ENCODE measurements at places on chromosomes 1 and 21.

- DNase-seq: no peak
Measured at GRCh38 chr1:228268881-228269265, 61.0 kb downstream of the OBSCN start.

GRCh38 chr1:34868230-34869049, 8.9 kb upstream of the SMIM12 start:
- no peak for DNase-seq

GRCh38 chr1:59263111-59263510, 33.8 kb upstream of the FGGY start:
- DNase-seq: no peak

DNA sequence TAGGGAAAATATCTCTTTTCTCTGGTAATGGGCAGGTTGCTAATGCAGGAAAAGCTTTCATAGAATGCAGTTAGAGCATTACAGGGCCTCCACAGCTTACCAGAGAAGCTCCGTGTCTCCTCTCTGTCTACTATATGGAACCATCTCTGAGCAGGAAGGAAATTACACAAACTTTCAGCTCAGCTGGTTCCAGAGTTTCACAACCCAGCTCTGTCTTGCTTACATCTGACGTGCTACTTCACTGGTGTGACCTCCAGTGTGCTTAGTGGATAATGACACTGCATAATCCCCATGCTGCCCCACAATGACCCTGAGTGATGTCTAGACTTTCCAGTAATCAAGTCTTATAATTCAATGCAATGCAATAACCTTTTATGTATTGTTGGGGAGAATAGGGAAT, 4.3 kb upstream of the FGGY start:
- DNase-seq: no peak

- DNase-seq: no peak
Measured at GRCh38 chr1:181061487-181061886, 27.0 kb upstream of the IER5 start.

- DNase-seq: no peak
Measured at GRCh38 chr1:238647877-238648276, 738.5 kb upstream of the CHRM3 start.

- no peak for DNase-seq
Measured at GRCh38 chr1:80656641-80657040, 1144.1 kb upstream of the ADGRL2 start.

DNA sequence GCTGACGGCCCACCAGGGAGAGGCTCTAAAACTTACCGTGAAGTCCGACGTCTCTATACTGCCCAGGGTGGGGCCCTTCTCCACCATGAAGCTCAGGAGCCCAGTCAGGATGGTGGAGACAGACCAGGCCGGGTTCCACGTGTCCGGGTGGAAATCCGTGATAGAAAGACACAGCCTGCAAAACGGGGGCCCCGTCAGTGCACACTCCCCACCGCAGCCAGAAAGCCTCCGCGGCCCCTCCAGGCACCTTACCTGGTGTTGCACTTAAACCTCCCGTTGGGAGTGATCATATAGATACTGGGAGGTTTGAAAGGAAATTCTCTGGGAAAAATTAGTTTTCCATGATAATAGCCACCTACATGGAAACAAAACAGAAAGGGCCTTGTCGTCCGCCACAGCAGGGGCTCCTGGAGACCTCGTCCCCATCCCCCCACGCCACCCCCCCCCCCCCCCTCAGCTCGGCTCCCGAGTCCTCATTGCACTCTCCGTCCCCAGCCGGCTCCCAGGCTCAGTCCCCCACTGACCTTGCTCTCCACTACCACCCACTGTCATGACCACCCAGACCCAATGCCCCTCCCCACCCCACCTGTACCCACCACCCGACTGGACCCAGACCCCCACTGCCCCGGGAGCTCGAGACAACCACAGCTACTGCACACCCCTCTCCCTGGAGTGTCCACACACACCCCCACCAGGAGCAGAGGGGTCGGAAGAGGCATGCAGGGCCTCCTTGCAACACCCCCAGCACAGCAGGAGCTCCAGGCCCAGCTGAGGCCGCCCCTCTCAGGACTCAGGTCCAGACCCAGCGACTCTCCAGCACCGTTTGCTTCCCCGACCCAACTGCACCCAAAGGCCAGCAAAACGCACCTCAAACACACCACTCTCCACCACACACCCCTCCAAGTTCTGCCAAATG, 10.7 kb upstream of the C1QTNF12 start:
- DNase-seq: no peak

GRCh38 chr1:35298464-35298863, 30.0 kb downstream of the ZMYM4 start:
- no peak for DNase-seq

DNA sequence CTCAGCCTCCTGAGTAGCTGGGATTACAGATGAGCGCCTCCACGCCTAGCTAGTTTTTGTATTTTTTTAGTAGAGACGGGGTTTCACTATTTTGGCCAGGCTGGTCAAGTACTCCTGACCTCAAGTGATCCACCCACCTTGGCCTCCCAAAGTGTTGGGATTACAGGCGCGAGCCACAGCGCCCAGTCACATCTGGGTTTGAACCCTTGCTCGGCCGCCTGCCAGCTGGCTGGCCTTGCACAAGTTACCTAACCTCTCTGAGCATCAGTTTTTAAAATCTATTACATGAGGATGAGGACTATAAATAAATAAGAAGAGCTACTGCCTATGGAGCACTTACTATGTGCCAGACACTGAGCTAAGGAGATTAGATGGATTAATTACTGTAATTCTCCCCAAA, 17.7 kb upstream of the PADI2 start:
- no peak for DNase-seq

DNA sequence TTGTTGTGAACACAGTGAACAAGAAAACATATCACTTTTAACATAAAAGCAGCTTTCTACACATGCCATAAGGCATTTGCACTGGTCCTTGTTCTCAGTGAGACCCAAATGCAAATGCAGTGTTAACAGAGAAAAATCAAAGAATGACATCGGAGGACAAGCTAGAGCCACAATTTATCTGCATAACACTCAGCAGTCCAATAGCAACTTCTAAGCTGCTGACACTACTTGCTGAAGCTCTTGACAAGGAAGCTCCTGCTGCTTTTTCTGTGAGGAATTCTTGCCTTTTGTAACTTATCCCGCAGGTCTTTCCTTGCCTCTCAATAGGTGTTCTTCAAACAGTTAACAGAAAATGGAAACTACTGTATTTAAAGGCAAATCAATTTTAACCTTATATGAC, 34.7 kb downstream of the USH2A start:
- no peak for DNase-seq

GRCh38 chr1:6521536-6521935, 30.1 kb upstream of the PLEKHG5 start:
- no peak for DNase-seq

DNA sequence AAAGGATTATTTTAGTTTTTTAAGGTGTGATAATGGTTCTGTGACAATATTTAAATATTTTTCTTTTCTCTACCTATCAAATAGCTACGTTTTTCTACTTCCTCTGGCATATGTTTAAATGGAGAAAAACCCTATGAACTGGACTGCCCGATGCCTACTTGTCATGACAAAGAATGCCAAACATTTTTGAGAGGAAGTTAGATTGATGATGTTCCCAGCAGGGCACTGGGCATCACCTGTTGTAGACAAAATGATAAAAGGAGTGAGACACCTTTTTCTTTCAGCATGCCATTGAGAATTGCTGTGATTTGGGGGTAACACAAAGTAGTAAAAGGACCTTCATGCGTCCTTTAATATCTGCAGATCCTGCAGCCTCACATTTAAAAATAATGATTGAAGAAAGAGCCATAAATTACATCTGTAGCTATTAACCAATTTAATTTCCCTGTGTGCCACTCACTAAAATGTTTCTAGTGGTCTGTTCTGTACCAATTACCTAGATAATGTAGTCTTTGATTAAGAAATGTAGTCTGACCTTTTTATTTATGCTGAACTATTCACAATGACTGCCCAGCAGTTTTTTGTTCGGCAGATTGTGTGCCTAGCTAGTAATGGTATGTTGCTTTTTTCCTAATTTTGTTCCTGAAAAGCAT, 47.6 kb downstream of the RPL5 start:
- DNase-seq: no peak

GRCh38 chr1:8161546-8162105, 135.5 kb upstream of the ERRFI1 start:
- DNase-seq: no peak

GRCh38 chr21:19522381-19522780, 1118.8 kb upstream of the TMPRSS15 start:
- DNase-seq: no peak

DNA sequence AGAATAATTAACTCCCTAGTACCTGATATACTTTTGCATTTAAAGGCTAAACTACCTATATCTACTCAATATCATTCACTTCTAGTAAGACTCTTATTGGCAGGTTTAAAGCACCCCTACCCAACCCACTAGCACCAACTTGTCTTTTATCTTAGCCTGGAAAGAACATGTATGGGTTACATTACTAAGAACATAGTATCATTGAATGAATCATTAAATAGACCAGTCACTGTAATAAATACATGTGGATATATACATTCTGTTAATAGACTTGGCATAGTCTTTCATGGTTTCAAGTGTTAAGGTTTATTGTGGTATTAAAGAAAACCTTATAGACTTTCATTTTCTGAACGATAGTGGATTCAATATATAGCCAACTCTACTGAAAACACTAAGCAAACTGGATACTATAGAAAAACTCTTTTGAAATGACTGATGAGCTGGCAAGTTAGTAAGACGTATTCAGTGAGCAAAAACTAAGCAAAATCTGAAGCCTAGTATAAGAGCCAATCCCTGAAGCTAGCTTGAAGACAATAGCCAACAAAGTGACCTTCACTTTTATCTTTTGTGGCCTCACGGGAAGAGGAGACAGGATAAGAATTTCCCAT, 10.3 kb downstream of the HIVEP3 start:
- DNase-seq: no peak

- peak; percentile 7 for DNase-seq
Measured at GRCh38 chr1:236685917-236686814, at the start of gene ACTN2. TSS of gene ACTN2 (plus strand) at chr1:236686499. CDS start at chr1:236686674, 175 bp downstream.

- DNase-seq: no peak
Measured at GRCh38 chr1:34743775-34744174, 11.1 kb upstream of the GJB5 start.

GRCh38 chr1:21012937-21013336, 163.8 kb downstream of the EIF4G3 start:
- DNase-seq: no peak

DNA sequence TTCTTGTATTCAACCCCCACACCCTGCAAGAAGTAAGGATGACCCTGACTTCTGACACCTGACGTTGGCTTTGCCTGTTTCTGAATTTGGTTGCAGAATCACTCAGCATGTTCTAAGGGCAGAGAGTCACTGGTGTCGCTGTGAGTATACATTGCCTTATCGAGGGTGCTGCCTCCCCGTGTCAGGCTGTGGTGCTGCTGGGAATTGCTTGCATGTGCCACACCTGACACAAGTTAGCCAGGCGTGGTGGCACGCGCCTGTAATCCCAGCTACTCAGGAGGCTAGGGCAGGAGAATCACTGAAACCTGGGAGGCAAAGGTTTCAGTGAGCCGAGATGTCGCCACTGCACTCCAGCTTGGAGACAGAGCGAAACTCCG, 45.9 kb downstream of the WDR4 start:
- no peak for DNase-seq

GRCh38 chr1:32754317-32755097, 51.9 kb upstream of the SYNC start:
- no peak for DNase-seq

DNA sequence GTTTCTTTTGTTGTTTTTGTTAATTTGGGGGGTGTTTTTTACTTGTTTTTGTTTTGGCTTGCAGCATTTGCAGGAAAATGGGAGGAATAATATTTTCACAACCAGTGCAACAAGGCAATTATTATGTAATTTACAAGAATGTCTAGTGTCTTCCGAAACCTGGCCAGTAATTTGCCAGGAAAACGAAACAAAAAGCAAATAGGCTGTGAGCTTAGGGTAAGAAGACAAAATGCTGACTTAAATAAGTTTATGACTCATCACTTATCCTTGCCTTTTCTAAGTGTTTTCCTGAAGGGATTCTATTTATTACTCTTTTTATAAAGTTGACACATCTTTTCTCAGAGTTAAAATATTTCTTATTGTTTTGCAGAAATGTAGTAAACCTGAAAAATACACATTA, 49.8 kb downstream of the KCNT2 start:
- DNase-seq: no peak

DNA sequence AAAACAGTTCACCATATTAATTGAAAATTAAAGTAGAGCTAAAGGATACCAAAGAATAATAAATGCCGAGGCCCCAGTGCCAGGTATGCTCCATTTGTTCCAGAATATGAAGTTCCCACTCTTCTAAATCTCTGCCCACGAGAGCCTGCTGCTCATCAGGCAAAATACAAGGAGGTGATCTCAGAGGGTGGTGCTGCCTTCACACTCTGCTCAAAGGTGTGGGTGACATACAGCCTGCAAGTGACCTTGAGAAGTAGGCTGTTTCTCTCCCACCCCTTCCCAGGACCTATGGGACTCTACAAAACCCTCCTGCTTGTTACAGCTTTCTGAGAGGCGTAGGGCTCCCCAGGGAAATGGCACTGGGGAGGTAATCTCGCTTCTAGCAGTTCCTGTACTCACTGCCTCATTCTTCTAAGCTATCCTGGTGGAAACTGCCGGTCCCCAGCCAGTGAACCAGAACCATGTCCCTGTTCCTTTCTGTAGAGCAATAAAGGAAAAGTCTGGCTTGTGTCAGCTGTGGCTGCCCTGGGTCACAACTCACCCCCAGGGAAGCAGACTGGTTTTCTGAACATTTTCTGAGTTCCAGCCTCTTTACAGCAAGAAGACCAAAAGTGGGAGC, 26.9 kb upstream of the DPT start:
- DNase-seq: no peak

DNA sequence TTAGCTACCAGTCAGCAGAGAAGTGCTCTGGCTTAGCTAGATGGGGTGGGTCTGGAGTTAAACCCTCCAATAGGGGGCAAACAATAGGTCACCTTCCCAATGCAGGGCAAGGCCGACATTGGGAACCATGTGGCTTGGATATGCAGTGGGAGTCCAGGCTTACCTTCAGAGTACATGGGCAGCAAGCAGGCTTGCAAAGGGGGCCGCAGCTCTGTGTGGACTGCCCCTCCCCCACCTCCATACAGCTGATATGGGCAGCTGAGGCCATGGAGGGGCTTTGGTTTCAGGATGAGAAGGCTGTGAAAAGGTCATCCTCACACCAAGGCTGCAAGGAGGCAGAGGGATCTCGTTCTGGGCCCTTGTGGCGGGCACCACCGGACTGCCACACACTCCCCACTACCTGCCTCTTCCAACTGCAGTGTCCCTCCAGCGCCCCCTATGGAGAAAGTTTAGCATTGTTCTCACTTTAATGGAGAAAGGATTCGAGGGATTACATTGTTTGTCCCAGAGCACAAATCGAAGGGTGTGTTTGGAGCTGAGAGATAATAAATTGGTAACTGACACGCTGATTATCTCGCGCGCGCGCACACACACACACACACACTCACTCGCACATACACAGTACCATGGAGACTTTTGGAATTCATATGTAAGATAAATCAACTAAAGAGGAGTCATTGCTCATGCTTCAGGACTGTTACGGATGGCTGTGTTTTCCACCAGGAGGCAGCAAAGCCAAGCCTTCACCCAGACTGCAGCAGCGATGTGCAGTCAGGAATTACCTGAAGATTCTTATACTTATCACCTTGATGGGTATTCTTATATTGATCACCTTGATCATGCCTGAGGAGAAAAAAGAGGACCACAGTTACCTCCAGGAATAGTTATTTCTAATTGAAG, 7.0 kb upstream of the SMCP start:
- DNase-seq: no peak

Data from activated CD8-positive, alpha-beta memory T cell treated with anti-CD3 and anti-CD28 coated beads for 48 hours (primary cell).